ENCODE measurements at places on chromosomes 4 and X. TPM values are rescaled to one million over a fixed set of nuclear protein-coding genes. Genes with fewer than 3 reads are reported as not detected.

DNA sequence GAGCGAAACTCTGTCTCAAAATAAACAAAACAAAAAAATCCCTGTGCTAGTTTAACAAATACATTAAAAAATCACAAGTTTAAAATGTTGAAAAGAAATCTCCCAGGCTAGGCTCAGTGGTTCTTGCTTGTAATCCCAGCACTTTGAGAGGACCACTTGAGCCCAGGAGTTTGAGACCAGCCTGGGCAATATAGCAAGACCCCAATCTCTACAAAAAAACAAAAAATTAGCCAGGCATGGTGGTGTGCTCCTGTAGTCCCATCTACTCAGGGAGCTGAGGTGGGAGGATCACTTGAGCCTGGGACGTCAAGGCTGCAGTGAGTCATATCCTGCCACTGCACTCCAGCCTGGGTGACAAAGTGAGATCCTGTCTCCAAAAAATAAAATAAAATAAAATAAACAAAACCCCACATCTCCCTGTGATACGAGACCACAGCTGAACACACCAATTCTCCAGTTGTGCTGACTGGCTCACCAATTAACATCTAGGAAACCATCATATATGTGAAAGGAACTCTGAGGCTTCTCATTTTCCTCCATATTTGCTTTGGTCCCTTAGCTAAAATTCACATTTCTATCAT lies 7.3 kb downstream of the RPS4X start:
- no peak for DNase-seq

- DNase-seq: peak; percentile 36
These were observed 333.2 kb downstream of the ARHGAP10 start for GRCh38 chr4:148065075-148065474.

GRCh38 chr4:101345596-101346350 lies 1.6 kb downstream of the PPP3CA start:
- peak; percentile 36 for DNase-seq

Gene DUSP21
- not detected for total RNA-seq

Gene HPSE
- 10.9 TPM for total RNA-seq

Gene VCX2
- total RNA-seq: not detected

Gene IRS4
- not detected for total RNA-seq

DNA sequence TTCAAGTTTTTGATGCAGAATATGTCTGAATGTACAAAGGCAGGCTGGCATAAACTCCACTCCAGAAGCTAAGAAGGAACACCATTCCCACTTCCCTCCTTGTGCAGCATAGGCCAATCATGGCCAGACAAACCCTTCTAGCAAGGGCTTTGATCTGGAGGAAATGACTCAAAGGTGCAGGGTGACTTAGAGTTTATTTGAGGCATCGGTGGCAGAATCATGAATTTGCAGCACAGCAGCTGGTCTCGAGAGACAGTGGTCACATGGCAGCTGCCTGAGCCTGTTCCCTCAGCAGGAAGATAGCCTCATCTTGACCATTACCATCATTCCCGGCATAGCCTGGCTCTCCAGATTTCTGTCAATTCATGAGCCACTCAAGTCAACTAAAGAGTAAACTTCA lies 154.5 kb downstream of the ATP10D start:
- DNase-seq: no peak

DNA sequence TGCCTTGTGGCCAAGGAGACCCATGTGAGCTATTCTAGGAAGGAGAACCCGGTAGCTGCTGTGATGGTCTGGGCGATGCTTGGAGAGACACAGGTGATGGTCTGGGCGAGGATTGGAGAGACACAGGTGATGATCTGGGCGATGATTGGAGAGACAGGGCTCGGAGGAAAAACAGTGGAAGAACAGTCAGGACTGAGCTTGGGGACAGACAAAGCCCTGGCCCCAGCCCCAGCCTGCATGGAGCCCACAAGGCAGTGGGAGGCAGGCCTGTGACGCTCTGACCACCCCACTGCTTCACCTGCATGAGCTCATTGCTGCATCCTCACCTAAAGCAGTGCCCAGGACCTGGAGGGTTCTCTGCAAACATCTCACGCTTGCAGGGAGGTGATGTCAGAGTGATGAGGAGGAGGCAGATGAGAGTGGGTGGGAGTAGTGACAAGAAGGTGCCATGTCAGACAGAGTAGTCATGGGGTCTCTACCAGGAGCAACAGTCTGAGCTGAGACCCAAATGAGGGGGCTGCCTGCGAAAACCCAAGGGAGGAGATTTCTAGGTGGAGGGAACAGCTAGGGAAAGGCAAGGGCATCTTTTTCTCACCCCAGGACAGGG lies 35.9 kb upstream of the PSAPL1 start:
- DNase-seq: no peak

Gene TASL
- 6.6 TPM for total RNA-seq

Gene ZFX
- total RNA-seq: 78.2 TPM

DNA sequence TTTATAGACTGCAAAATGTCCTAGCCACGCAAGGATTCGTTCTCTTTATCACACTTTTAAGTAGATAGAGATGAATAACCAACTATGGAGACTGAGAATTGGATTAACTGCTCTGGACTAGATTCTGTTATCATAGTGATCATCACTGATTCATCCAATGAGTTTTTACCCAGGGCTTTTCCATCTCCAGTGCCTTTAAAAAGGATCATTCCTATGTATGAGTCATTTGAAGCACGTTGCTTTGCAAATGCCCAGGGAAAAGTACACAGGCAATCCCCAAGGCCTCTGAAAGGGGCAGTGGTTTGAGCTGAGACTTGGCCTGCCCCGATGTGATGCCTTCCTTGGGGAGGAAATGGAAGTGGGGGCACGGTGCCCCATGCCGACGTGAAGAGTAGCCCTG lies 122.7 kb upstream of the PSAPL1 start:
- no peak for DNase-seq

DNA sequence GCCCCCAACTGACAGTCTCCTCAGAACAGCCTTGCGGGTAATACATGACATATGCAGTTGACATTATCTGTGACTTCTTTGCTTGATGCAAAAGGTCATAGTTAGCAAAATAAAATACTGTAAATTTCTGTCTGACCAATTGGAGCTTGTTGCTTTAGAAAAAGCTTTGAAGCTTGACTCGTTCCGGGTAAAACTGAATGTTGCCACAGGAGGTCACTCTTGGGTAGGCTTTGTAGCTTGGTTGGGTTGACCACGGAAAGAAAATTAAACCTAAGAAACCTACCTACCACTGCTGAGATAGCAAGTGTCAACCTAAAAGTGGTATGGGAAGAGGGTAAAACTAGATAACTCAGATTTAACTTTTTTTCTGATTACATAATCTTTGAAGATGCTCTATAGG lies 23.2 kb downstream of the PRPS2 start:
- no peak for DNase-seq

DNA sequence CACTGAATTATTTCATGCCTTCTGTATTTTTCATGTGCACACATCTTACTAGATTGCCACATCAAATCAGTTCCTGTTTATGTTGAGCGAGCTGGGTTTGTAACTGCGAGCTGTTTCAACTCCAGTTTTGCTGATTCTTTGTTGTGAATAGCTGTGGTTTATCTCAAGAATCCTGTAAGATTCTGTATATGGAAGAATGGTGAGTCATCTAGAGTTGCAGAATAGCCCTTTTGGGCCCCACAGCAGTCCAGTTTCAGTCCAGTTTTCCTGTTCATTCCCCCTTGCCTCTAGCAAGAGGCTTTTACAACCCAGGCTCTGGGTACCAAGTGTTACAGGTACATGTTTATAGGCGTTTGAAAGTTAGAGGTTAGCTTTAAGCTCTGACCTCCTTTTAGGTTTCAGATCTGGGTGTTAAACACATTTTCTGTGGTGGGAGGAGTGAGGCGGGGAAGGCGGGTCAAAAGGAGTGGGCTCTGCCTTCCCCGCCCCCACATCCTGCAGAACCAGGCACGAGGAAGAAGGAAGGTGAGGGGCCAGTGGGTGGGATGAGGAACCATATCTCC lies 32.7 kb downstream of the TBC1D14 start:
- no peak for DNase-seq

All from omental fat pad (tissue), 4 donors.